ENCODE measurements at places on chromosomes 7 and 10.

- no peak for DNase-seq
Observed at GRCh38 chr7:27224983-27225934, 17.3 kb upstream of the EVX1 start.

- DNase-seq = no peak
Observed at GRCh38 chr10:5631936-5632335, 34.5 kb downstream of the ASB13 start.

- no peak for DNase-seq
Observed at GRCh38 chr7:25928549-25929330, 223.3 kb upstream of the NFE2L3 start.

- DNase-seq = no peak
Observed at GRCh38 chr7:89757910-89758309, 396.4 kb upstream of the STEAP1 start.

DNA sequence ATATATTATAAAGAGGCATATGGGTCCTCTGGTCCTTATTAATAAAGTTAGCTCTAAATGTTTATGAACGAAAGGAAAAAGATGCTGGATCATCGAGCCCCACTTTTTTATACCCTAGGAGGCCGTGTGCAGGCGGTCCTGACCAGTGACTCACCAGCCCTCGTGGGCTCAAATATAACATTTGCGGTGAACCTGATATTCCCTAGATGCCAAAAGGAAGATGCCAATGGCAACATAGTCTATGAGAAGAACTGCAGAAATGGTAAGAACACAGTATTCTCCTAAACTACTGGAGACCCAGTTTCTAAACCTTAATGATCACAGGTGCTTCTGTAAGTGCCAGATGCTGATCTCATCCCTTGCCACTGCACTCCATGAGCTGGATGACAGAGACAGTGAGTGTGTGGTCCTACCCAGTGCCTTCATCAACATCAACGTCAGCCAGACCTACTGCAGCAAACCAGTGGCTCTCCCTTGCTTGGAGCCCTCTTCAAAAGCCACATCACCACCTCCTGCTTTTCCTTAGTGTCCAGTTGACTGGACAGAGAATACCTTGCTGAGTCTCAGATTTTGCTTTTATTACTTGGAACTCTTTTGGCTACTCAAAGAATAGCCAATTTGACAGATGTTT, 7.6 kb downstream of the GPNMB start:
- DNase-seq = no peak

GRCh38 chr7:74617180-74617744, 40.3 kb upstream of the GTF2I start:
- DNase-seq = peak; percentile 19

GRCh38 chr10:100528123-100528886, 1.4 kb downstream of the NDUFB8 start:
- DNase-seq = no peak

- no peak for DNase-seq
Observed at GRCh38 chr10:79490400-79491142, 21.8 kb upstream of the EIF5AL1 start.

DNA sequence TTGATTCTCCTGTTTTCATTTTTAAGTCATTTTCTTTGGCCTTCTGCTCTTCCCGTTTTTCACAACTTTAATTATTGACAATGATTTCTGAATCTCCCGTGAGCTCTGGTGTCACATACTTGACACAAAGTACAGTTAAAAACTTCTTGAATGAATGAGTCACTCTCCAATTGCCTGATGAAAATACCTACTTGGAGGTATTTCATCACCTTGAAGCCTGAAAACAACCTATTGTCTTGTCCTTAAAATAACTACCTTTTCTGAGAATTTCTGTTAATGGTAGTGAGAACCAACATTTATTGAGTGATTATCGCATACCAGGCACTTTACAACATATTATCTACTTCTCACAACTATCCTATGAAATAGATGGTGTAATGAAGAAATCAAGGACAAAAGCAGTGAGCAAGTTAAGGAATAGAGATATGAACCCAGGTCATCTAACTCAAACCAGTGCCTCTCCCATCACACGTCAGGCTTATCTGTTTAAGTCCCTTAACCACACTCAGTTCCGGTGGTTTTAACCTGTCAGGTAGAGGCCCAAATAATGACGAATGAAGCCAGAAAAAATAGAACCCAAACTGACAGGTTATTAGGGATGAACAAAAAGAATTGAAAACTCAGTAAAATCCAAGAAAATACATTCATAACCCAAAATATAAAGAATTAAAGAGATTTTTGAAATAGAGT, 11.6 kb downstream of the BET1 start:
- DNase-seq = no peak

DNA sequence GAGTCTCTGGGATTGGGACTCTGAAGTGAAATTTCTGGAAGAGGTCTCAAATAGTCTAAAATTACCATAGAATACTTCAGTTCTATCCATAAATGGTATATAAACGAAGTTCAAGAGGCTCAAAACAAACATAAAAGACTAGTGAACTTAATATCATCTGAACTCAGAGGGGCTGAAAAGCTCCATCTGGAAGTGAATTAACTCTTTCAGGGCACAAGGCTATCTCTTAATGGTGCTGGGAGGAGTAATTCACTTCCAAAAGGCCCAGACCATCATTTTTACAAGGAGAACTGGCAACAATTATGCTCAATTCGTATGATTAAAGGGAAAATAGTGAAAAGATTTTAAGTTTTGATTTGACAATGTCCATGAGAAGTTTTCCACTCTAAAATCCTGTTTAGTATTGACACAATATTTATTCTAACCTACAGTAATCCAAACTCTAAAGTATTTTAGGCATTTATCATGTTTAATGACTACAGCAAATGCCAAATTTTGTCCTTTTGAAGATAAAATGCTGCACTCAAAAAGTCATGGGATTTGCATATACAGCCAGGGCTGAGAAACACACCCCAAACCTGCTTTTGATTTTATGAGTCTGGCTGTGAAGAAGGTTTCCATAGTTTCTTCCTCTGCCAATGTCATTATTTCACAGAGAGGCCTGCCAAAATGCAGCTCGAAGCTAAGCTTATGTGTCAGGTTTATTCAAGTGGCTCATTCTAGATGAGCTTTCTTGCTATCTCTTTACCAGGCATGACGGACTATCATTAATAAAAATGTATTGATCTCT, 143.9 kb downstream of the HIBADH start:
- DNase-seq = no peak

DNA sequence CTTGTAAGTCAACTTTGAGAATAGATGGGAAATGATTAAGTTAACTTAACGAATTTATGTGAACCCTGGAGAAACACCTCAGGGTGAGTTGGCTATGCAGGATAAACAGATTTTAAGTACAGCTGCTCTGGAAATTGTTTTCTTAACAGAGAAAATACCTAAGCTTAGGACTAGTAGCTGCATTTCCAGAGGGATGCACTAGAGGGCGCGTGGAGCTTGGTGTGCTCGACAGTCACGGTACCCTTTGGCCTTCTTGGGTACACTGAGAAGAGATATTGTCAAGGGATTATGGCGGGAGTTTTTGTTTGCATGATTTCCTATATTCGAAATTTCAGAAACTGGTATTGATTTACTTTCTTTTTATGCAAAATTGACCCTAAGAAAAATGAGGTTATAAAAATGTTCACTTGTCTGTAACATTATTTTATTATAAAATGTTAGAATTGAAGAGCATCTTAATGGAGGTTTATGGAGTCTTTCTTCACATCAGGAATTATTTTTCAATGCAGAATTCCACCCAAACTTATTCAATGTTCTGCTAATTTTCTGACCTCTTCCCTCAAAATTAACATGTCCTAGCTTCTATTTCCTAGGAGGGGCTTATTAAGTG, 58.4 kb upstream of the MYO3A start:
- peak; percentile 62 for DNase-seq

DNA sequence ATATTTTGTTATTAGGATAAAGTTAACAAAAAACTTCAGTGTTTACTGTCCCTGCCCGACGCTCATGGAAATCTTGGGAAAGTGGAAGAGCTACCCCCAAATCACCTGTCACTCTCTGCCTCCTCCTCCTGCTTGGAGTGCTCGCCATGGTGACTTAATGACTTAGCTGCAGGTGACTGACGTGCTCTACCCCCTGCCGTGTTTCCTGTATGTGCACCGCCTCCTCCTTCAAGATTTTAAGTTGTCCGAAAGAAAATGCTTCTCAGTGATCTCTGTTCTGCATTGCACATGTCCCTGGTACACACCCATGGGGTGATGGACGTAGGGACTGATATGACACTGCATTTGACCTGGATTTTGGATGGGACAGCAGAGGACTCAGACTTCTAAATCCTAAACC, 338.8 kb upstream of the SHH start:
- DNase-seq = no peak

DNA sequence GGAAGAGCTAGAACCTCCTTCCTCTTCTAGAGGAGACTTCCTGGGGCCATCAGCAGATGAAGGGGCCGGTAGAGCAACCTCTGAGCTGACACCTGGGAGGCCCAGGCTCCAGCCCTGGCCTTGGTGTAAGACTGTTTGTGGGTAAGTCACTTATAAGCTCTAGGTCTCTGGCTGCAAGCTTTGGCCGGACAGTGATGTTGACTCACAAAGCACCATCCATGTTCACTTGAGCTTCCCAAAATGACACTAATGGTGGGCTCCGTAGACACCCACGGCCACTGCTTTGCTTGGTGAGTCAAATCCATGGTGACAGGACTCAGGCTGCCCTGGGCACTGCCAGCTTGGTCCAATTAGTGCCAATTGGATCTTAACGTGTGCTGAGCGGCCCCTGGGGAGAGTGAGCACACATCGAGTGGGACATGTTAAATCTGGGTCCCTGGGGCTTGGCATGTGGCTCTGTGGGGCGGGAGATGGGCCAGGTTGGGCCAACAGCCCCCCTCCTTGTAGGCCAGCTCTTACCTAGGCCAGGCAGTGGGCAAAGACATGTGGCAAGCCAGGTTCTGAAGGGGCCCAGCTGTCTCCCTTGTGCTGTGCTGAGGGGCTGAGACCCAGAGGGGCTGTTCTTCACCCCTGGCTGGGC, 16.7 kb downstream of the NEURL1 start:
- DNase-seq = no peak

DNA sequence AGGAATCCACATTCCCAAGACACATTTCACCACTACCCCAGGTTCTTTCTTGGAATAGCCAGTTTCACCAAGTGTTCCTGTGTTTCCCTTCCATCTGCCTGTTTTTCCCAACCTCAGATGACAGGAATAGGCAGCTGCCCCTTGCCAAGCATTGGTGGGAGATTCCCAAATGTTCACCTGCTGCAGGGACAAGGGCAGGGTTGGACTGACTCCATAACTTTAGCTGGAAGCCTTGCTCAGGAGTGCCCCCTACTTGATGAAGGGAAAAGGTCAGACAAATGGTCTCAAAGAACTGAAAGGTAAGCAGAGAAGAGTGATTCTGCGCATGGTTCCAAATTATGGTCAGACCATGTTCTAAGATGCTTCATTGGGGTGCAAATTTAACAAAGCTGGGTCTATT, 45.1 kb upstream of the LYZL1 start:
- DNase-seq = no peak

- no peak for DNase-seq
Observed at GRCh38 chr7:107394831-107395230, 75.0 kb upstream of the GPR22 start.

GRCh38 chr7:117014099-117014656, 60.9 kb downstream of the ST7 start:
- no peak for DNase-seq

- DNase-seq = peak; percentile 64
Observed at GRCh38 chr7:102279537-102280400, 6.9 kb upstream of the SH2B2 start.

Measured in activated naive CD4-positive, alpha-beta T cell treated with anti-CD3 and anti-CD28 coated beads, Interleukin-2, amount 50 U/mL, for 16 hours (primary cell).